ENCODE measurements at places on chromosomes 5 and 9. TPM values are rescaled to one million over a fixed set of nuclear protein-coding genes. Genes with fewer than 3 reads are reported as not detected.

- H3K27me3 ChIP-seq: no peaks in the 10 kb centered on the region
- DNase-seq: no peak
- H3K4me1 ChIP-seq: peaks cover 45% of the 10 kb centered on the region
- H3K4me3 ChIP-seq: no peak overlapping the region
- H3K36me3 ChIP-seq: no peaks in the 10 kb centered on the region
- no peak overlapping the region for H3K27ac ChIP-seq
These were observed 5.7 kb downstream of the PCSK5 start for GRCh38 chr9:75896193-75896592.

DNA sequence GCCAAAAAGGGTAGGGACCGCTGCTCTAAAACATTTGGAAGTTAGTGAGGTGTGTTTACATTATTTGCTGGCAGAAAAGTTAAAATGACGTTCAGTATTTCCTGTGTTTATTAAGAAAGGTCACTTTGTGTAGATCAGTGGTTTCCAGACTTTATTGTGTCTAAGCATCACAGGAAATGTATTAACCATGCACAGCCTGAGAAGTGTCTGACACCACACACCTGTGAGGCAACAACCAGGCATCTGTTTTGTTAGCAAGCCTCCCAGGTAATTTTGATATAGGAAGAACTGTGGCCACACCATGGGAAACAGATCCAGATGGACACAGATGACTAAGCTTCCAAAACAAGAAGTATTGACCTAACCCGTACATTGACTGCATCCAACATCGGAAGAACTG lies 12.0 kb downstream of the TTC1 start:
- H3K27ac ChIP-seq: no peak overlapping the region
- DNase-seq: no peak
- H3K4me1 ChIP-seq: peaks cover 32% of the 10 kb centered on the region
- H3K27me3 ChIP-seq: no peaks in the 10 kb centered on the region
- H3K4me3 ChIP-seq: no peak overlapping the region

DNA sequence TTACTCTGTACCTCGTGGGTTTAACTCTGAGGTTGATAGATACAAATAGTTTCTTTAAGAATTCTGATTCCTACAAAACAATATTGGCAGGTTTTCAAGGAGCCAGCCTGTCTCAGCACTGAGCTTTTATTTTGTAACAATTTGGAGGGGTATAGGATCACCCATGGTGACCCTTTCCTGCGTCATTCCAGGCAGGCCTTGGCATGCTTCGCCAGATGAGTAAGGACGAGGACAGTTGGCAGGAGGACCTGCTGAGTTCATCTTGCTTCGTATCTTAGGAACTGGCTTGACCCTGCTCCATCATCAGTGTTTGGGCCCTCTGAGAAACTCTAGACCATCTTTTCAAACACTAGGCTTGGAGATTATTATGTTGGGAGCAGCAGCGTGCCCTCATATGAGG lies 17.9 kb downstream of the ZNF462 start:
- DNase-seq: no peak
- no peak overlapping the region for H3K4me3 ChIP-seq
- H3K27ac ChIP-seq: peak overlapping the region; percentile 86
- no peaks in the 10 kb centered on the region for H3K27me3 ChIP-seq

GRCh38 chr5:78719504-78720219 lies 71.1 kb upstream of the LHFPL2 start:
- no peak for DNase-seq
- no peak overlapping the region for H3K27ac ChIP-seq
- H3K27me3 ChIP-seq: no peaks in the 10 kb centered on the region
- peaks cover 5% of the 10 kb centered on the region for H3K4me1 ChIP-seq
- H3K4me3 ChIP-seq: no peak overlapping the region

Gene CKMT2
- total RNA-seq: 1,824 TPM

DNA sequence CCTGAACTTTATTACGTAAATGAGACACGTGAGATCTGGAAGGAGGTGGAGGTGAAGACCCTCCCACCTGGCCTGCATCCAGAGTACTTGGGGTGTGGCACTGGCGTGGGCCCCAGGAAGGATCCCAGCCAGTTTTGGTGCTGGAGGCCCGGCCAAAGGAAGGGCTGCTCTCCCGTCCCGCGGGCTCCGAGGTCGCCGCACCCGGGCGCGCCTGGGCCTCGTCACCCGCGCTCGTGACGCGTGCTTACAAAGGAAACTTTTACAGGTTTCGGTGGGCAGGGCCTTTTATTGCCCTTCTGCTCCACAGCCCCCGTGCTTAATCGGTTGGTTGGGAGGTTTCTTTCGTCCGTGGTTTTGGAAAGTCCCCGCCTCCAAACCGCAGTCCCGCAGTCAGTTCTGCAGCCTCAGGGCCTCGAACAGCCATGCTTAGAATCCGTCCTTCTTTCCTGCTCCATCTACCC lies 29.2 kb downstream of the CDKN2A start:
- no peak overlapping the region for H3K27ac ChIP-seq
- H3K27me3 ChIP-seq: peaks cover 100% of the 10 kb centered on the region
- no peaks in the 10 kb centered on the region for H3K36me3 ChIP-seq
- DNase-seq: no peak

- H3K4me3 ChIP-seq: no peak overlapping the region
- no peak for DNase-seq
- H3K36me3 ChIP-seq: no peaks in the 10 kb centered on the region
- no peaks in the 10 kb centered on the region for H3K27me3 ChIP-seq
These were observed 17.6 kb downstream of the NREP start for GRCh38 chr5:111739416-111739815.

- no peak overlapping the region for H3K4me3 ChIP-seq
- H3K4me1 ChIP-seq: peaks cover 50% of the 10 kb centered on the region
- DNase-seq: no peak
- peaks cover 43% of the 10 kb centered on the region for H3K36me3 ChIP-seq
These were observed 8.7 kb upstream of the ST6GALNAC6 start for GRCh38 chr9:127907867-127908659.

All from left ventricle myocardium inferior (tissue), 1 donor.